ENCODE measurements at places on chromosomes 3 and 15. TPM values are rescaled to one million over a fixed set of nuclear protein-coding genes. Genes with fewer than 3 reads are reported as not detected.

Gene LINGO1
- total RNA-seq = not detected

Gene TGM4
- total RNA-seq = 0.18 TPM

Gene WDR48
- total RNA-seq = 29.2 TPM

Gene TMEM158
- total RNA-seq = not detected

GRCh38 chr15:35186346-35186745, 101.3 kb upstream of the NANOGP8 start:
- no peak for DNase-seq

DNA sequence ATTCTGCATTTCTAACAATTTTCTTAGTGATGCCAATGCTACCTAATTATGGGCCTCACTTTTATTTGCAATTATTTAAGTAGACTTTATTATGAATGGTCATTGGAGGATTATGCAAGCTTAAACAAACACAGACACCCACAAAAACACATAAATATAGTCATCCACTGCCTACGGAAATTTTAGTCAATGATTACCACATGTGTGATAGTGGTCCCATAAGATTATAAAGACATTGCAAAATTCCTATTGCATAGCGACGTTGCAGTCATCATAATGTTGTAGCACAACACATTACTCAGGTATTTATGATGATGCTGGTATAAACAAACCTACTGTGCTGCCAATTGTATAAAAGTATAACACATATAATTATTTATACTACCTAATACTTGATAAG, 247.8 kb upstream of the ALCAM start:
- DNase-seq = no peak

GRCh38 chr3:170914690-170915089, 6.3 kb upstream of the EIF5A2 start:
- DNase-seq = no peak

DNA sequence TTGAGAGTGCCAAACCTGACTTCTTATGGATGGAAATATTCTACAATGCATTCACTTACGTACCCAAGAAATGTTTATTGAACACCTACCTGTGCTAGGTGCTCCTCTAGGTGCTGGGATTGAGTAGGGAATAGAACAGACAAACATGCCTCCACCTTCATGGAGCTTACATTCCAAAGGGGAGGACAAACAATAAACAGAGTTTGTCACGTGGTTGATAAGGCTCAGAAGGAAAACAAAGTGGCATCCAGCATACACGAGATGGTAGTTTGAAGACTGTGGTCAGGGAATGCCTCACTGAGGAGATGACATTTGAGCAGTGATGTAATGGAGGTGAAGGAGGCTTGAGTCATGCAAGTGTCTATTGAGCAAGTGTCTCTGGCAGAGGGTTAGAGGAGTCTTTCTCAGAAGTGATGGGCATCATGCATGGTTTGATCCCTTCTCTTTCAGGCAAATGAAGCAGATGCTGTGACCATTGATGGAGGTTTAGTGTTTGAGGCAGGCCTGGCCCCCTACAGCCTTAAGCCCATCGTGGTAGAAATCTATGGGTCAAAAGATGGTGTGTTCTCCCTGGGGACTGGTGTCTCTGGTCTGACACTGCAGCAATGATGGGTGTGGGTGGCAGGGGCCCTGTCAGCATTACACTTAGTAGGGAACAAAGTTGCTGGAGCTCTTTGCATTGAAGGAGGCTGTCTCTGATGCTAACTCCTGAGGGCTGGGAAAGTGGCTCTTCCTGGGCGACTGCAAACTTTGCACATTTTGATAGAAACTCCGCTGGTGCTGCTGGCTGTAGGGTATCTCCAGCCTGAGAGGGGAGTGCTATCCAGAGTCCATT, 29.7 kb upstream of the TOPBP1 start:
- no peak for DNase-seq

DNA sequence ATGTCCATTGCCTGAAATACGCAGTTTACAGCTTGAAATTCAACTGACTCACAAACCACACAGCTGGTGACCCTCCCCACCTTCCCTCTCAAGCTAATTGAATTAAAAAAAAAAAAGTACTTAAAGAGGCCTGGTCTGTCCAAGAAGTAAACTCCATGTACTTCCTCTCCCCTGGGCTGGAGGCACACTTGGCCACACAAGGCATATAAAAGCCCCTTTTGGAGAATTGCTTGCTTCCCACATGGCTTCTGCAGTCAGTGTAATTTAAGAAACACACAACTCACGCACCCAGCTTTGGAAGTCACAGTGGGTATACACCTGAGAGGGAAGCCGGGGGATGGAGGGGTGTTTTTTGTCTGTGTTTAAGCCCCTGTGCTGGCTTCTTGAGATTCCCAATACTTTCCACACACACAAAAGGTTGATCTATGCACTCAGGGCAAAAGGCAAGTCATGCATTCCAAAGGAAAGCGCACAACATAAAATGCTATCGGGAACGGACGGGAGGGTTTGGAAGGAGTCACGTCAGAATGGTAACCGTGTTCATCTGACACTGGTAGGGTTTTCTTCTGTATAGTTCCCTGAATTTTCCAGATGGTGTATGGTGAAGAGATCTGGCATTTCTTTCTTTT, 106.6 kb upstream of the ALDH1A3 start:
- no peak for DNase-seq

GRCh38 chr3:45055411-45056143, 29.5 kb downstream of the CLEC3B start:
- peak; percentile 65 for DNase-seq

- DNase-seq = no peak
Measured at GRCh38 chr3:72044231-72044855, 259.4 kb upstream of the PROK2 start.

DNA sequence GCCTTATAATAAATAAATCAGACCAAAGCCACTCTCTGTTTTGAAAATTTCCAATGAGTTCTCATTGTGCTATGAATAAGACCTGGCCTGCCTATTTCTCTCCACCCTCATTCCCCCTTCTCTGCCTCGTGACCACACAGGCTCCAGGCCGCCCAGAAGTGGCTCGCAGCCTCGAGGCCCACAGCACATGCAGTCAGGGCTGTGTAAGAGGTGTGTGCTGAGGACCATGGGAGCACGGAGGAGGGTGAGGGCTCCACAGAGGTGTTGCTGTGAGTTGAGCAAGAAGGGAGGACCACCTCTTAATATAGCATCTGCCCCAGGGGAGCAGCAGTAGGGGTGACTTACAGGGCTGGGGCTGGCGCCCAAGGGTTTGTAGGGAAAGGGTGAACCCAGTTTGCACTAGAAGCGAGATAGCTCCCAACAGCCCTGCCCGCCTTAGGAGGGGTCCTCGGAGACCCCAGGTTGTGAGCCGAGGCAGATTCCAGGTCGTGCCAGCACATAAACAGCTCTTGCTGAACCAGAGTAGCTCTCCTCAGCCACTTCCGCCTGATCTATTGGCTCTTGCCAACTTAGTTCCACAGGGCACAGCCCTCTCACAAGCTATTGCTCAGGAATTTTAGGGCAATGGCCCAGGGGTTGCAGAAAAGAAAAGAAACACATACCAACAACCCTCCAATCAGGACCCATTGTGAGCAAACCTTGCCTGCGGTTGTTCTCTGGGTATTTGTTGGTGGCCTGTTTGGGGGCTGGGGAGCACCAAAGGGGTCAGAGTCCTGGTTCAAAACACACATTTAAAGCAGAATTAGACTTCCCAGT, 117.7 kb downstream of the MYLK start:
- DNase-seq = peak; percentile 26

Data from HepG2 (cell line).